Suppressor macrophage treated with lipopolysaccharide for 1 hour (primary cell): ENCODE measurements at places on chromosomes 13 and 19.
A peak's percentile ranks its signal among the peaks of the same experiment; 100 is the strongest.

- no peak for DNase-seq
Observed at GRCh38 chr13:49314344-49314882, 66.7 kb downstream of the CDADC1 start.

- peak; percentile 69 for DNase-seq
Observed at GRCh38 chr19:17245535-17245984, at the start of gene NR2F6. NR2F6 (minus strand) TSS chr19:17245919; CDS start chr19:17245220, 699 bp downstream.

DNA sequence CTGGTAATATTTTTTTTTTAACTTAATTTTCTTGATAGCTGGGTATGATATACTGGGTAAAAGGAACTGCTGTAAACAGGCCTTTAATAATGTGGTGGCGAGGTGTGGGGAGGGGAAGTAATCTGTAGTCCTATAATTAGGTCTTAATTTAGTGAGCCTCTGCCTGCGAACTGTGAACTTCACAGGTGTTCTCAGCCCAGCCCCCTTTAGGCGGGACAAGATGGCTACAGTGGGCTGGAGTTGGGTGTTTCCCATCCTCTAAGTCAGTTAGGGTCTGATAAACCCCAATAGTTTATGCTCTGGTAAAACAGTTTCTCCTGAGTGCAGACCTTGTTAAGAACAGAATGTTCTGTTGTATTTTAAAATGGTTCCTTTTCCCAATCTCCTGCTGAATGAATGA is 97.6 kb upstream of the SERP2 start:
- no peak for DNase-seq

- DNase-seq, result no peak
Observed at GRCh38 chr13:110280231-110280813, 26.6 kb downstream of the COL4A1 start.

GRCh38 chr13:102347490-102347889 is 54.4 kb downstream of the FGF14 start:
- no peak for DNase-seq

GRCh38 chr13:47226516-47226915 is 329.7 kb upstream of the HTR2A start:
- DNase-seq, result no peak

- DNase-seq, result no peak
Observed at GRCh38 chr13:91167706-91168385, 179.6 kb upstream of the MIR17HG start.

GRCh38 chr19:5110546-5110945 is 141.6 kb downstream of the KDM4B start:
- no peak for DNase-seq

- no peak for DNase-seq
Observed at GRCh38 chr19:55391702-55392615, 6.2 kb downstream of the RPL28 start.

GRCh38 chr13:31236211-31236786 is 36.5 kb downstream of the B3GLCT start:
- DNase-seq, result peak; percentile 63

GRCh38 chr19:57812226-57812625 is 2.5 kb downstream of the ZNF552 start:
- peak; percentile 64 for DNase-seq

DNA sequence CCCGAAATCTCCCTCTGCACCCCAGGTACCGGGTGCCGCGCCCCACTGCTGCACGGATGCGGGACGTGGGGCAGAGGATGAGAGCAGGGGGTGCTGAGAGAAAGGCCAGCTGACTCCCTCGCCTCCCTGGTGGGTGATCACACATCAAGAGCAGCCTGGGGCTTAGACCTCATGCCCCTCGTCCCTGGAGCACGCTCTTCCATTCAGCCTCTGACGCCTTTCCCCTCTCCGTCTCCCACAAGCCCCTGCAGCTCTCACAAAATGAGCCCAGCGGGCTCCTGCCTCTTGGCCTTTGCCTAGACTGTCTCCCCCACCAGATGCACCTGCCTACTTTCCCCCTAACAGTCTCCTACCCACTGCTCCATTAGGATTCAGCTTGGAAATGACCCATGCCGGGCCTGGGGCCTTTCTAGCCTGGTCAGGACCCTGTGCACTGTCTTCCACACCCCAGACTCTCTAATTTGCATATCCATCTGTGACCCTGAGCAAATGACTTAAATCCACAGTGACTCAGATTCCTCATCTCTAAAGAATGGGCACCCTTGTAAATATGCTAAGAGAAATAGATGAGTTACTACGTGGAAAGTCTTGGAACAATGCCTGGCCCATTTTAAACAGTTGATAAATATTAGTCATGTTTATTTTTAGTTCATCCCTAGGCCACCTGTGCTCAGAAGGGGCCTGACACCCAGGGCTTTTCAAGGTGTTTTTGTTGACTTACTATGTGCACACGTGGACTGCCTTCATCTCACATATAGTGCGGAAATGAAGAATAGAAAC is 582 bp upstream of the PTPRH start:
- no peak for DNase-seq

- DNase-seq, result no peak
Observed at GRCh38 chr19:53546758-53547513, 9.0 kb downstream of the ZNF331 start.

DNA sequence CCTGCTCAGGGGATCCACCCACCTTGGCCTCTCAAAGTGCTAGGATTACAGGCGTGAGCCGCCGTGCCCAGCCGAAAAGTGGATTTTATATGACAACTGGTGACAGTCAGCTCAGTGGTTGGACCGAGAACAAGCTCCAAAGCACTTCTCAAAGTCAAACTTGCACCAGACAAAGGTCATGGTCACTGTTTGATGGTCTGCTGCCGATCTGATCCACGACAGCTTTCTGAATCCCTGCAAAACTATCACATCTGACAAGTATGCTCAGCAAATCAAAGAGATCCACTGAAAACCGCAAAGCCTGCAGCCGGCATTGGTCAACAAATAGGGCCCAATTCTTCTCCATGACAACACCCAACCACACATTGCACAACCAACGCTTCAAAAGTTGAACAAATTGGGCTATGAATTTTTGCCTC is 21.6 kb upstream of the NAA16 start:
- no peak for DNase-seq

- DNase-seq, result no peak
Observed at GRCh38 chr19:13025819-13026456, 30.7 kb downstream of the NFIX start.

DNA sequence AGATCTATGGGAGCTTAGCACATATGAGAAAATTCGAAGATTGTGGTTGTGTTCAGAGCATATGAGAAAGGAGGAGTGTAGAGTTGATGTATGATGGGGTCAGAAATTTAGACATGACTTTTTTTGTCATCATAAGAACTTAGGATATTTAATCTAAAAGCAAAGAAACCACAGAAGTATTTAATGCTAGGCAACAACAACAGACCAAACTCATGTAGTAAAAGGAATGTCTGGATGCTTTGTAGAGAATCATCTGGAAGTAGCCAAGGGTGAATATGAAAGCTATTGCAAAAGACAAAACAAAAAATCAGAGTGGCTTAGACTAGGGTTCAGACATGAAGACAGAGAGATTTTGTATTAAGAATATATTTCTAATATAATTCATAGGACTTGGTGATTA is 190.3 kb downstream of the SLITRK1 start:
- no peak for DNase-seq

GRCh38 chr13:19605161-19605955 is 28.1 kb upstream of the MPHOSPH8 start:
- DNase-seq, result no peak

DNA sequence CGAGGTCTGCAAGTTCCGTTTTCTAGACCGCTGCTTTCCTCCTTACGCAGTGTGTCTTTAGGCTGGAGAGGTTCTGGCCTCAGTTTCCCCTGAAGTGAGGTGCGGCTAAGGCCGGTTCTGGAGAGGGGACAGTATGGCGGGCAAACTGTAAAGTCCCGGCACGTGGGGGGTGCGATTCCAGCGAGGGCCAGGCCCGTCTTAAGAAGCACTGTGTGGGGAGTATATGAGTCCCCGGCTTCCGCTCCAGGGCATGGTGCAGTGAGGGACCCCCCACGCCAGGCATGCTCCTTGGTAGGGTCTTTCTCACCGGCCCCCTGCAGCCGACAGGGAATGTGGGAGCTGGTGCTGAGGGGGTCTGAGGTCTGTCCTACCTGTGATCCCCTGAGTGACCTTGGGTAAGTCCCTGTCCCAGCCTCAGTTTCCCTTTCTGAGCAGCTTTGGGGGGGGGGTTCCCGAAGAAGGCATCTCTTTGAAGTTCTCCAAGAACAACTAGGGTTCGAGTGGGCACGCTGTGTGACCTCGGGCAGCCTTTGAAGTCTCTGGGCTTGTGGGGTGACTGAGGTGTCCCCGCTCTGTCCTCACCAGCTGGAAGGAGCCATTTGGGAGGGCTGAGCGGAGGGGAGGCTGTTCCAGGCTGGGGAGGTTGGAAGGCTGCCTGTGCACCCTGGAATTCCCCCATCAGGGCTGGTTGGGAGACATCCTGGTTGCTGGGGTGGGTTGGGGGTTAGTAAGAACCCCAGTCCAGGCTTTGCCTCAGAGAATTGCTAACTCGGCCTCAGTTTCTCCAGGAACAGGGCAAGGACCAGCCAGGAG is 1.5 kb downstream of the NFIC start:
- DNase-seq, result peak; percentile 28

GRCh38 chr13:105929505-105929904 is 606.0 kb downstream of the EFNB2 start:
- DNase-seq, result no peak

DNA sequence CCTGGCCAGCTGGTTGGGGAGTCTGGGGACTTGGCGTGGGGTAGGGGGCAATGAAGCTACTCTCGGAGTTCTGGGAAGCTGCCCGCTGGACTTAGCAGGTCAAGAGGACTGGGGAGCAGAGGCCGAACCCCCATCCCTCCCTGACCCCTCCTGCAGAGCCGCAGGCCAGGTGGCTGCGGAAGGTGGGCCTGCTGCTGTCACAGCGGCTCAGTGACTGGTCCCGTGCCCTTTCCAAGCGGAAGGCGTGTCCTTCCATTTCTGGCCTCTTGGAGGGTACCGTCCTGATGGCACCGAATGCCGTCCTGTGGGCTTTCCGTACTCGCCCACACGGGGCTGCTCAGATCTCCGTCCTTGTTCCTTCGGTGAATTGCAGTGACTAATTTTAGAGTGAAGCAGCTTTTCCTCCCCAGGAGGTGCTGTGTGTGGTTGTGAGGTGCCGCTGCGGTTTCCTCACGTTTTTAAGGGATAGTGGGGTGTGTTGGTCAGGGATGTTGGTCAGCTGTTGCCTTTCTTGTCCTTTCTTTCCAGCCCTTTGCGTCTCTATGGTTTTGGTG is 20.8 kb downstream of the DOT1L start:
- peak; percentile 67 for DNase-seq

DNA sequence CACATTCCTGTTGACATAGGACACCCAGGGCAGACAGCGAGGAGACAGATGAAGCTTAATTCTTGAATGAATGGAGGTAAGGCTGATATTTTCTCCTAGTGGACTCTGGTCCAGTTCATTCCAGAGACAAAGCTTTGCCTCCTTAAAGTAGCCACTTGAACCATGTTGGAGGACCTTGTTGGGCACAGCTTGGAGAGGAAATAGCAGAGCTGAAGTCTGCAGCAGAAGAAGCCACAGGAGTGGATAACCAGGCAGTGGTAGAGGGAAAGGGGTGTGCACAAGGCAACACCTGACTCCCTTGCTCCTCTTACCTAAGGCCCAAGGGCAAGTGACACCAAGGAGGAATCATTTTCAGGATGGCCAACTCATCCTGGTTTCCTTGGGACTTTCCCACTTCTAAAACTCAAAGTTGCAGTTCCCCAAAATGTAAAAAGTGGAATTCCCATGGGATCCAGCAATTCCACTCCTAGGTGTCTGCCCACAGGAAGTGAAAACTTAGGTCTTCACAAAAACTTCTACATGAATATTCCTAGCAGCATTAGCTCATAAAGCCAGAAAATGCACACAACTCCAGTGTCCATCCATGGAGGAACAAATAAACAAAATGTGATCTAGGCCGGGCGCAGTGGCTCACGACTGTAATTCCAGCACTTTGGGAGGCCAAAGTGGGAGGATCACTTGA is 6.6 kb upstream of the RFX2 start:
- DNase-seq, result peak; percentile 64

GRCh38 chr19:42571116-42571515 is 23.6 kb downstream of the CEACAM8 start:
- DNase-seq, result no peak

- DNase-seq, result no peak
Observed at GRCh38 chr13:64684685-64685431, 2545.3 kb downstream of the PCDH9 start.

- DNase-seq, result no peak
Observed at GRCh38 chr13:78679329-78679728, 20.4 kb upstream of the OBI1 start.

GRCh38 chr19:54114340-54115108 is 933 bp downstream of the TFPT start:
- DNase-seq, result peak; percentile 63

- DNase-seq, result no peak
Observed at GRCh38 chr19:13958043-13958442, 5.7 kb downstream of the DCAF15 start.

DNA sequence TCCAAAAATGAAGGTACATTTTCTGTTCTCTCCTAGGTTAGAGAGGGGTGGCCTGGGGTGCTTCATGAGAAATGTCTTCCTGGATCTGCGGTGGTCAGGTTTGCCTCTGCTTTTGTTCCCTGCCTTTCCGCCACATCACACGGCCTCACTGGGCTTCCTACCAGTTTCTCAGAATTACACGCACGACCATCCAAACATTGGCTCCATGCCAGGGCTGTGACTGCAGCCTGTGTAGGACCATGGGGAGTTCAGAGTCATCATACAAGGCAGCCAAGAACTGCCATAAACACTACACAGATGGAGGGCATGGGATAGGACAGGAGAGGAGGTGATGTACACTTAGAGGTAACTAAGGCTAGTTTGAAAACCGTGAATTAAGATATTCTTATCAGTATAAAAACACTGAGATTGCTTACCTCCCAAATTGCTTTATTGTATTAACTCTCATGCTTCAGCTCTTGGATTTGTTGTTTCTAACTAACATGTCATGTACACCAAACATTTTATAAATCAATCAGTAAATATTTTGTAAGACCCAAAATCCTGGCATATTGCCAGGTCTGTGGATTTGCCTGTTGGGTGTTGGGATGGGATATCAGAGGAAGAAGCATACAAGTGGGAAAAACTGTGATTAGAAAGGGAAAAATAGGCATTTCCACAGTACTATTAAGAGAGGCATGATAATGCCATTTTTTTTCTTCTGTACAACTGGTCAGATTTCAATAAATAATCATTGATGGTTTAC is 45.2 kb downstream of the CDADC1 start:
- no peak for DNase-seq

- DNase-seq, result peak; percentile 10
Observed at GRCh38 chr13:47661076-47661475, 340.0 kb downstream of the SUCLA2 start.

- DNase-seq, result no peak
Observed at GRCh38 chr13:23610966-23611491, 40.8 kb downstream of the TNFRSF19 start.

GRCh38 chr19:5186293-5187050 is 154.1 kb downstream of the PTPRS start:
- DNase-seq, result no peak

- peak; percentile 57 for DNase-seq
Observed at GRCh38 chr19:32570081-32570785, 10.8 kb upstream of the PDCD5 start.

- DNase-seq, result no peak
Observed at GRCh38 chr13:60090574-60090973, 73.2 kb downstream of the DIAPH3 start.
